ENCODE measurements at places on chromosomes 7 and 10.

- no peak for DNase-seq
Observed at GRCh38 chr7:107016312-107016711, 28.2 kb upstream of the PRKAR2B start.

DNA sequence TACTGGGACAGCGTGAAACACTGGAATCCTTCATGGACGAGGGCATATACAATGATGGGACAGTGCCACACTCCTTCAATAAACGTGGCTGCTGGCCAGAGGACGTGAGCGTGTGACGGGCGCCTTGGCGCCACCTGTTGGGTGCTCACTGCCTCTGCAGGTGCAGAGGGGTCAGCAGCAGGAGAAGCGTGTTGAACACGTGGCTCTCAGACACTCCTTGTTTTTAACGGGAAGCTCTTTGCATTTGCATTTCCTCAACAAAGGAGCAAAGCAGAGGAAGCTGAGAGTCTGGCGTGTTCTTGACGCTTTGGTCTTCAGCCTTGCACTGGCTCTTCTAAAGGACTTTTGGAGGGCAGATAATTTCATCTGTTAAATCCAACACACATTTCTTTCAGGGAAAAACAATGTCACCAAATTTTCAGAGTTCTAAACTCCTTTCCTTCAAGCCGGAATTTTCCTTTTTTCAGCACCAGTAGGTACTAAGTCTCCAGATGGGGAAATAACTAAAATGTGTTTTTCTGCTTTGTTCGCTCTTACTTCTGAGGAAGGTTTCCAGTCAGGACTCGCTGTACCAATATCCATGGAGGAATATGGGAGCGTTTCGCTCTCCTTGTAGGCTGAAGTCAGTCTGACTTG, 2.9 kb upstream of the GET4 start:
- peak; percentile 72 for DNase-seq

GRCh38 chr10:20677340-20677739, 219.8 kb downstream of the NEBL start:
- DNase-seq = no peak

DNA sequence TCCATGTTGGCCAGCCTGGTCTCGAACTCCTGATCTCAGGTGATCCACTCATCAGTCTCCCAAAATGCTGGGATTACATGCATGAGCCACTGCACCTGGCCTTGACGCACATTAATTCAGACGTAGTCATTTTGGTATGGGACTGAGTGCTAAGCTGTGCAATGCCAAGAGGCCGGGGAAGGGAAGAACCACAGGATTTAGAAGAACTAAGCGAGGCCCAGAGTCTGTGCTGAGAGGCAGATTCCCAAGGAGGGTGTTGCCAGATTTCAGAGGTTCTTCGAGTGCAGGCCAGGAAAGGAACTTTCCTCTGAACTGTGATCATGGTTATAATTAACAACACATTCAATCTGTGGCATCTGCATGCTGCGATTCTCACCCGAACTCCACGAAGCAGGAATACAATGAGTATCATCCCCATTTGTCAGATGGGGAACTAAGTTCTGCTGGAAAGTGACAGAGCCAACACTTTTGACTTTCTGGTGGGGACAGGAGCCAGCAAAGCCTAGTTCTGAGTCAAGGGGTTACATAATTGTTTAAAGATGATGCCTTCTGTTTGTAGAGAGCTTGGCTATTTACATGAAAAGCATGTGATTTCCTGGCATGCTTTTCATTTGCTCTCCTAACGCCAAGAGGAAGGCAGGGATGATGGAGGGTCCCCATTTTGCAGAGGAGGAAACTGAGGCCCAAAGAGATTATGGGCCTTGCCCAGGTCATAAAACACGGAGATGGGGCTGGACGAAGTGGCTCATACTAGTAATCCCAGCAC, 6.2 kb upstream of the ZAN start:
- DNase-seq = no peak

DNA sequence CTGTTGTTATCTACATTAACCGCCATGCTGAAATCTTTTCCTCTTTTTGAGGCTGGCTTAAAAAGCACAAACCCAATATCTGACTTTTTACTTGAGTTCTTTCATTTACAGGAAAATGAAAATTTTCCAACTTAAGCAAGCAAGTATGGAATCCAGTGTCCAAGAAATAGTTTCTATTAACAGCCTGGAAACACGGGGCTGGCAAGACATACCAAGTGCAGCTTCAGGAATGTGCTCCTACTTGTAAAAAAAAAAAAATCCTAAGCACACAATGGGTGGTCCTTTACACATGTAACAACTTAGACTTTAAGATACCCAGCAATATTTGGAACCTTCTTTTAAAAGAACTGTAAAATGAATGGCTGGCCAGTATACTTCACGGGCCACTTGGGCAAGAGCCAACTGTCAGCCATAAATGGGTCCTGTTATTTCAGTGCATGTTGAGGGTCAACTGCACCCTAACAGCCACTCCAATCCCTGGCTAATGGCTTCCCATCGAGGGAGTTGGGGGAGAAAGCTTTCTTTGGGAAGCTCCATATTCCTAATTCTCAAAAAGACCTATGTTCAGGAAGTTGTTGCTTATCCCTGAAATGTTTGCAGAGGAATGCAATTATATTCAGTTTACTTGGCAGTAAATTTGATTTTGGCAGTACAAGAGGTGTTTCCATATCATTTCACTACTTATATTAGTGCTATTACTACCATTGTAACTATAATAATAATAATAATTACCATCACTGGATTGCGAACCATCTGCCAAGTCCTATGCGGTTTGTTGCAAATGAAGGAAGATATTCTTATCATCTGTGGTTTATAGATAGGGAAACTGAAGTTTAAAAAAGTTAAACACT, 236.4 kb upstream of the TMEM72 start:
- DNase-seq = no peak

GRCh38 chr10:97140049-97140846, 45.5 kb downstream of the SLIT1 start:
- DNase-seq = no peak

DNA sequence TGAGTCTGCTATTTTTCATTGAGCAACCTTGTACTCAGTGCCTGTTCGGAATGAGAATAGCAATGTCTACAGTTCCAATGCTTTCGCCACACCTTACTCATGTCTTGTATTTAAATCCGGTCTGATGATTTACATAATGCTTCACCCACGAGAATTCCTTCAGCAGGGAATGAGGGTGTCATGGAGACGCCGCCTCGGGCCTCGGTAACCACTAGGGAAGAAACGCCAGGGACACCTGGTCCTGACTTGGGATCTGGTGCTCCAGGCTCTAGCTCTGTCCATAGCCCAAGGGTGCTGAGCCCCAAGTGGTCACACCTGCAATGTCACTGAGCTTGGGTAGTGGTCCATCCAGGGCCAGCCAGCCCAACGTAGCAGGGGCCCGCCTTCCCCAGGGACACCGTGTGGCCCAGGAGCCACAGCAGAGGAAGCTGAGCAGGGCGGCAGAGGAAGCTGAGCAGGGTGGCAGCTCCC, 37.4 kb downstream of the PRKAG2 start:
- DNase-seq = no peak

DNA sequence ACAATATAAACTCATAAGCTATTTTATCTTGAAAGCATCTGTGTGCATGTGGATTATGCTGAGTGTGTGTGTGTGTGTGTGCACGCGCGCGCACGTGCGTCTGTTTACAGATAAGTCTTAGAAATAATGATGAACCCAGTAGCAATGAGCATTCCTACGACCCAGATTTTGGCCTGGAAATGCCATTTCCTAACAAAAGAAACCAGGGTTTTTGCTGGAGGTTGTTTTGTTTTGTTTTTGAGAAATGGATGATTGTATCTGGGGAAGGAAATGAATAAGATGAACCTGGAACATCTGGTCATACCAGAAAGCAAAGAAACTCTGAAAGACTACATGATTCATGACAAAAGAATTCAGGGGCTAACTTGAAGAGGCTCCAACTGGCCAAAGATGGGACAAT, 22.1 kb upstream of the LMOD2 start:
- DNase-seq = no peak

GRCh38 chr10:102413053-102413705, 5.4 kb downstream of the PSD start:
- DNase-seq = no peak

- no peak for DNase-seq
Observed at GRCh38 chr10:3676564-3676963, 108.4 kb downstream of the KLF6 start.

GRCh38 chr10:44278837-44279324, 106.0 kb downstream of the CXCL12 start:
- DNase-seq = no peak

- DNase-seq = no peak
Observed at GRCh38 chr10:19505320-19506312, 310.6 kb upstream of the PLXDC2 start.

DNA sequence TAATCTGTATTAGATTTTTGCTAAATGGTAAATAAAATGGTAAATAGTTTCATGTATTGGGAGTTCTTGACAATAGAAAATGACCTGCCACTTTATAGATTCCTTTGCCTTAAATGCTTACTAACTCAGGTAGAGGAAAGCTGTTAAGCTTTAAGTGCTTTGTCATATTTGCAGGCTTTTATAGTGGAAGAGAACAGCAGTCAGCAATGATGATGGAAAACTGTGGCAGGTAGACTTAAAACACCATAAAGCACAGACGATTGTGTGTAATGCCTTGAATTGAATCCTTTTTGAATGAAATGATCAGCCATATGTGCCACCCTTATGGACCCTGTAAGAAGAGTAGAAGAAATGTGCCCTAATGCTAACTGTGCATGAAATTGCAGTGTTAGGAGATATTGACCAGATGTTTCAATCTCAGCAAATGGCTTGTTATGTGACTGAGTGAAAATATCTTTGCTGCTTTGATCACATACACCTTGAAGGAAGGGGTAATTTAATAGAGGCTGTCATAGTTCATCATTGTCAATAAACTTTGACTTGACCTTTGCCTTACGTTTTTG, 230.4 kb downstream of the ADK start:
- DNase-seq = no peak

DNA sequence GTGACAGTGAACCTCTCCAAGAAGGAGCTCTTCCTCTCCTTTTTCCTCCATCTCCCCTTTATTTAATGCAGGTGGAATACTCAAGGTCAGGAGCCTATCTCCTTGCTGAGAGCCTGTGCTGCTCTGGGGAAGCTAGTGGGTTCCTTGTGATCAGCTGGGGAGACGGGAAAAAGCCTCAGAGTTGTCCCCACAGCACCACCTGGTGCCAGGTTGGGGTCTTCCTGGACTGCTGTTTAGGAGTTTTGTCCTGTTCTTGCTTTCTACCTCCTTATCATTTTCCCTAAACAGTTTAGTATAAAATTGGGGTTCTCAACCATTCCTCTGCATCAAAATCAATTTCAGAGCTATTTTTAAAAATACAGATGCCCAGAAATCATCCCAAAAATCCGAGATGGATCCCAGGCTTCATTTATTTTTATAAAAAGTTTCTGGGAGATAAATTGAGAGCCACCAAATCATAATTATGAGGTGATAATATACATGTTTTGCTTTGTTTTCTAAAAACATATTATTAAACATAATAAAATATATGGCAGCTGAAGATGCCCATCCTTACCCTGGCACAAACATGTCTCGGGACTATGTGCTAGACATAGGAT, 44.3 kb downstream of the MACC1 start:
- peak; percentile 52 for DNase-seq

DNA sequence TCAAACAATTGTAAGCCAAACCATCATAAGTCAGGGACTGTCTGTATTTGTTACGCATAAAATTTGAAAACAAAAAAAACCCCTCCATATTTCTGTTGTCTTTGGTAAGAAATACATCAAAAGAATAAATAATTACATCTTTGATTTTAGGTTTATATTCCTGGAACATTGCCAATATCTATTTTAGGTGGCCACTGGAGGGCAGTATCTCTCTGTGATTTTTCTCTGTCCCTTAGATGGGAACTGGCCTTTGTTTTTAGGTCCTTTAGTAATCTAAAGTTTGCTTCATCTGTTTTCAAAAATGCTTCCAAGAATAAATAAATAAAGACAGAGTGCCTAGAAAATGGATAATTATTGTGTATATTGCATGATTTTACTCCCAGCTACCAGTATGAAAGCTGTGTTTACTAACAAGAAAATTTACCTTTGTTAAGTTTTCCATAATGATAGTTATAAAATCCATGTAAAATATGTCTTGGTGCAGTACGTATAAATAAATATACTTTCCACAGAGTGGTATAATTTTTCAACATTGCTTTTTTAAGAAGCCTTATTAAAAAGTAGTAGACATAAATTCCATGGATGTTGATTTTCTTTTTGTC, 64.2 kb downstream of the PHYHIPL start:
- peak; percentile 27 for DNase-seq

DNA sequence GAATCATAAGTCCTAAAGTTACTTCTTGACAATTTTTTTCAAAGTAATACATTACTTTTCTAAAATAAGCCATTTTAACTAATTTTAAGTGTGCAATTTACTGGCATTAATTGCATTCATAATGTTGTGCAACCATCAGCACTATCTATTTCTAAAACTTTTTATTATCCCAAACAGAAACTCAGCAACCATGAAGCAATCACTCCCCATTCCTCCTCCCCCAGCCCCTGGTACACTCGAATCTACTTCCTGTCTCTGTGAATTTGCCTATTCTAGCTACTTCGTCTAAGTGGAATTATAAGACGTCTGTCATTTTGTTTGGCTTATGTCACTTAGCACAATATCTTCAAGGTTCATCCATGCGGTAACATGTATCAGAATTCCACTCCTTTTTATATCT, 84.9 kb downstream of the MKX start:
- DNase-seq = no peak

GRCh38 chr7:49166441-49166840, 242.1 kb downstream of the CDC14C start:
- DNase-seq = no peak

- no peak for DNase-seq
Observed at GRCh38 chr10:29588629-29589421, 45.9 kb downstream of the SVIL start.

DNA sequence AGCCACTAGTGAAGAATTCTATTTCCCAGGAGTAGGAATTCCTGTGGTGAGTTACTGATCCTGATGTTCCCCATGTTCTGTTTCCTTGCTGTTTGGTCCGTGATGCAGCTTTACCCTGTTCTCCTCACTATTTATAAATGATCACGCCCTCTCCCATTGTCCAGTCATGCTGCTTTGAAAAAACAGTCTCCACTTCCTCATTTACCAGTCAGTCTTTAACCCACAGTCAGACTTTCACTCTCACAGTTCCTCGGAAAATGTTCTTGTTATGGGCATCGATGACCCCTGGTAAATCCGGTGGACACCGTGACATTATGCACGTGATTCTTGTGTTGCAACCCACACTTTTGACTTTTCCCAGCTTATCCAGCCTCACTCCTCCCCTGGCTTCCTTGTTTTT, 14.4 kb downstream of the SCIN start:
- DNase-seq = no peak

- no peak for DNase-seq
Observed at GRCh38 chr7:44998153-44998871, 1.7 kb upstream of the CCM2 start.

DNA sequence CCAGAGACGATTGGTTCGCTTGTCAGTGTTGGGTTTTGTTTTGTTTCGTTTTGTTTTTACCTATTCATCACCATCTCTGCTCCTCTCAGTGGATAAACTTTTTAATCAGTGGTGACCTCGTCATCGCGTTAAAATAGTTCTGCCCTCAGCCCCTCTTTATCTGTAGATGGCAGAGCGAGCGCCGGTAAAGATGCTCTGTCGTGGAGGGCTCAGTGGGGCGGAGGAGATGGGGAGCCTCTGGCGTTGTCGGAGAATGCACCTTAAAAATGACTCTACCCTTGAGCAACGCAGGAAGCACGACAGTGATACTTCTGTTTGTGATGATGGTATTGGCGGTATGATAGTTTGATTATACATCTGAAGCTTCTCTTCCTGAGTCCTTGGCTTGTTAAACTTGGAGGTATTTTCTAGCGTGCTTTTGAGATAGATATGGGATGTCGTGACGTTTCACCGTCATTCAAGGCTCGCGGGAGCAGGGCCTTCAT, 554 bp downstream of the CSGALNACT2 start:
- DNase-seq = no peak

GRCh38 chr10:54983255-54983654, 182.2 kb upstream of the PCDH15 start:
- no peak for DNase-seq

Data from HCT116 (cell line).